HCEC 1CT (cell line): ENCODE measurements at places on chromosomes 3 and 15.

GRCh38 chr15:69543681-69544364 lies 91.2 kb downstream of the RPLP1 start:
- DNase-seq, result no peak

DNA sequence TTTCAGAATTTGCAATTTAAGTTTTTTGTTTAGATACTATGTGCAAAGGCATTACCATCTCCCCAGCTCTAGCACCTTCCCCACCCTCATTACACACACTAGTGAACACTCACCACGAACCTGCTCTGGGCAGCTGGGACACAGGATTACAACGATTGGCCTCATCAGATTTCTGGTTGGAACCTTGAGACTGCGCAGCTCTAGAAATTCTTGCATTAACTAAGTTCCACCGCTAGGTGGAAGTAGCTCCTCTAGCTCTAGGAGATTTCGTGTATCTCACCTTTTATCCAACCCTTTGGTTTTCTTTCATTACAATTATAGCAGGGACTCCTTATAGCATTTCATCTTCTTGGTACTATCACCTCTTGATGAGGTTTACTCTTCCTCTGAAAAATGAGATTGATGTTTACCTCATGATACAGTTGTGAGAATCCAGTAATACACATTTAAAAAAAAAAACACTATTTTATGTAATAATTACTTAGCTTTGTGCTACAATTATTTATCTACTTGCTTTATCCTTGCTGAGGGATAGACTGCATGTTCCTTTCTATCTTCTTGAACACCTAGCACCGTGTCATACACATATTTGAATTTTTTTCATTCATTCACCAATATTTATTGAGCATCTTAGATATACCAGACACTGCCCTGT lies 28.7 kb upstream of the PLOD2 start:
- DNase-seq, result peak; percentile 70

DNA sequence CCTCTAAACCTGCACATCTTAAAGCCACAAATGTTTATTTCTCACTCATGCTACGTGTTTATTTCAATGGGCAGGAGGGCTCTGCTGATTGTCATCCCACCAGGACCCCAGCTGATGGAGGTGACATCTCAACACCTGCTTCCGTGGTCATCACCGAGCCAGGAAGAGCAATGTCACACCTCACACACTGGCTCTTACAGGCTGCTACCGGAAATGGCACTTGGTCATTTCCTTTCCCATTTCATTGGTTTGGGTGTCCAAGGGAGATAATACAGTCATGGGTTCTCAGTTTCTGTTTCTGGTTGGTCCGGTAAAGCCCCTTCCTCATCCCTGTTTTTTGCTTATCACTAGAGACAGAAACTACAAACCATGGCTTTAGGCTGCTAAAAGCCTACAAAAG lies 41.9 kb downstream of the ABHD2 start:
- no peak for DNase-seq

GRCh38 chr15:27219636-27220035 lies 248.7 kb downstream of the GABRG3 start:
- DNase-seq, result no peak

GRCh38 chr3:148642214-148642613 lies 55.5 kb upstream of the AGTR1 start:
- peak; percentile 32 for DNase-seq

DNA sequence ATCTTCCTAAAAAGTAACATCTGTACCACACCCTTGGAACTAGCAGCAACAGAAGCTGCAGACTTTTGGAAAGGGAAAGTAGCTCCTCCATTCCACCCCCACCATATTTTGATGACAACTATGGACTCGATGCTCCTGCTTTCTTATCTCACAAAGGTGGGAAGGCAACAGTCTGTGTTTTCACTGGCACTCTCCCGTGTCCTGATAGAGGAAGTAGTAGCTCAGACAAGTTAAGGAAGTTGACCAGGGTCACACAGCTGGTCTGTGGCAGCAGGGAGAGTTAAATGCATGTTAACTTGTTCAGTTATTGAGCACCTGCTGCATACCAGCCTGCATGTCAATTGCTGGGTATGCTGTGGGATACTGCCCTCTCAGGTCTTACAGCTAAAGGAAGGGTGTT lies 33.1 kb downstream of the BHLHE40 start:
- DNase-seq, result no peak

GRCh38 chr15:67303490-67304363 lies 49.1 kb downstream of the IQCH start:
- DNase-seq, result peak; percentile 43
